ENCODE measurements at places on chromosomes 11 and 22.

DNA sequence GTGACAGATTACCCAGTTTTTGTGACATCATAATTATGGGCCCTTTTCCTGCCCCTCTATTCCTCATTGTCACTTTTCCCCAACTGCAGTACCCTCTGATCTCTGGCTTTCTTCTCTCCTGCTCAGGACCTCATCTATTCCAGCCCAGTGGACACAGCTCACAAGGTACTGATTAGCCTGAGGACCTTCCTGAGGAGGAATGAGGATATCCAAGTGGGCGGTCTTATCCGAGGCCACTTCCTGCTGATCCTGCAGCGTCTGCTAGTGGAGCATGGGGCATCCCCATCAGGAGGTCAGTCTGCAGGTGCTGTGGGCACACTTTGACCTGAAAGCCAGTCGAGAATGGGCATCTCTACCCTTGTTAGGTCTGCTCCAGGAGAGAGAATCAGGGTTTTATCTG lies 24.5 kb upstream of the CCDC134 start:
- no peak for DNase-seq

DNA sequence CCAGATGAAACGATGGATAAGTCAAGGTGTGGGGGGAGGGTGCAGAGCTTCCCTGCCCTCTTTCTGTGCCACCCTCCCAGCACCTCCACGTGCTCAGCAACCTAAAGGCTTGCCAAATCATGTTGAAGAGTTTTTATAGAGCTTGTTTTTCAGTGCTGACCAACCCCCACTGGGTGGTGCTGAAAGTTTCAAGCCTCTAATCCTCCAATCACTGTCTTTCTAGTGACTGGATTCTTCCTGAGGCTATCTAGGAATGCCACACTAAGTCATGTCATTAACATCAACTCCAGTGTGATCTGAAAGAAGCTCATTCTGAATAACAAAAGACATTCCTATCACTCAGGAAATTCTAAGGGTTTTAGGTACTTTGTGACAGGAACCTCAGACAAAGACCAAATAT lies 382.6 kb downstream of the DYNC2H1 start:
- DNase-seq, result no peak

DNA sequence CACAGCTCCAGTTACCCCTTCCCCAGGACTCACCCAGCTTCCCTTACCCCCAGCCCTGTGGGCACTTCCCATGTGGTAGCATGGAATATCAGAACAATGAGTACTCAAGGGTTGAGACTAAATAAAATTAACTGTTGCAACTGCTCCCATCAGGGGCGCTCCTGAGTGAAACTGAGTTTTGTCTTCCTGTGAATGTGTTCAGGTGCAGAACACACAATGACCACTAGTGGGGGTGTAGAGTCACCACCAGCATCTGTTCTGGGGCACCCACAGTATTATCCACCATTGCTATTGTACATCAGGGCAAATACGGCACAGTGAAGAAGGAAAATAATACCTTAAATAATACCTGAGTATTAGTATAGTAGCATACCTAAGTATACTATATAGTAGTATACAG lies 689.7 kb downstream of the TBC1D22A start:
- no peak for DNase-seq

DNA sequence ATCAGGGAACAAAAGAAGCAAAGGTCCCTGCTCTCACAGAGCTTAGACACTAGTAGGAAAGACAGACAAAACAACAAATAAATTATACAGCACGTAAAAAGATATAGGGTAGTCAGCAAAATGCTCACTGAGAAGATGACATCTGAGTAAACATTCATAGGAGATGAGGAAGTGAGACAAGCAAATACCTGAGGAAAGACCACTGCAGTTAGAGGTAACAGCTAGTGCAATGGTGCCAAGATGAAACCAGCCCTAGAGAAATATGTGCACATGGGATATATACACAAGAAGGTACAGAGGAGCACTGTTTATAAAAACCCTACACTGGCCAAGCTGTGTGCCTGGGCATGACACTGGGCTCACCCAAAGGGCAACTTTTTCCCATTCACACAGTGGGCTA lies 9.8 kb downstream of the CYP2R1 start:
- DNase-seq, result no peak

GRCh38 chr11:116980136-116980793 lies 118.0 kb downstream of the SIK3 start:
- DNase-seq, result no peak

DNA sequence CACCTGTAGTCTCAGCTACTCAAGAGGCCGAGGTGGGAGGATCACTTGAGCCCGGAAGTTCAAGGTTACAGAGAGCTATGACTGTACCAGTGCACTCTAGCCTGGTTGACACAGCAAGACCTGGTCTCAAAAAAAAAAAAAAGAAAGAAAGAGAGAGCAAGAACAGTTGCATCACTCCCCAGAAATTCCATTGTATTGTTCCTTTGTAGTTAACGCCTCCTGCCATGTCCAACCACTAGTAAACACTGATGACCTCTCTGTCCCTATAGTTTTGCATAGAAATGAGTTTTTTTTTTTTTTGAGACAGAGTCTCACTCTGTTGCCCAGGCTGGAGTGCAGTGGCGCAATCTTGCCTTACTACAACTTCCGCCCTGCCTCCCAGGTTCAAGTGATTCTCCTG lies 10.8 kb downstream of the PATL1 start:
- no peak for DNase-seq

DNA sequence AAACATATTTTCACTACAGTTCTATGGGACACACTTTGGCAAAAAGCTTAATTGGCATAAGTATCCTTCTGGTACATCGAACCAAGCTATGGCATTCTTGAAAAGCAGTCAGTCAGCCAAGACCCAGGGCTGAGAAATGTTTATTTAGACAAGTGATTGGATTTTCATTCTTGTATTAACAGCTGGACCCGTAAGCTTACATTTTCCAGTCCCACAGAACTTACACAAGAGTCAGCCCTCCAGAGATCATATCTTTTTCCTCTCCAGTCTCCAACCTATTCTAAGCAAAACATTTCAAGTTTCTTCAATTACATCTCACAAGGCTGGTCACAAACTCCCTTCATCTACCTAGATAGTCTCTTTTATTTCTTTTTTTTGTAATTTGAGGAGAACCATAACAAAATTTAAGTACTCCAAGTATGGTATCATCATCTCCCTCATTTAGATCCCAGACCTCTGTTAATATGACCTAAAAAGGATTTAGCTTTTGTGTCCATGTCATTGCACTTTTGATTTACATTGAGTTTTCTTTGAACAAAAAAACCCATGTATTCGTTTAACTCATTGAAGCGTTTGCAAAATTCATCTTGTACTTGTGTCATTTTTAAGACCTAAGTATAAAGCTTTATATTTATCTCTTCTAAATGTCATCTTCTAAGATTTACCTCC lies 67.9 kb upstream of the GRK3 start:
- no peak for DNase-seq

DNA sequence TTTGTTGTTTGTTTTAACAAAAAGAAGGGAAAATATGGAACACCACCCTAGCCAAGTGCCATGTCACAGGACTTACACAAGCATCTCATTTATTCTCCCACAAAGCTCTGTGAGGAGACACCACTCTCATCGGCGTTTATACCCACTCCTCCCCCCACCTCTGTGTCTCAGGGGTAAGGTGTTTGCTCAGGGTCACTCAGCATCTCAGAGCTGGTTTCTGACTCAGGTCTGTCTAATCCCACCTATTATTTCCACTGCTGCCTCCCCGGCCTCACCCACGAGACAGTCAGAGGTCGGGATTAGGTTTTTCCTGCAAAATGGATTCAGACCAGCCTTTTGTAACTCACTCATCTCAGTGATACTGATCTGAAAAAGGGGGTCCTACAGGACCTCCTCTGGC lies 786.0 kb downstream of the OPCML start:
- no peak for DNase-seq

DNA sequence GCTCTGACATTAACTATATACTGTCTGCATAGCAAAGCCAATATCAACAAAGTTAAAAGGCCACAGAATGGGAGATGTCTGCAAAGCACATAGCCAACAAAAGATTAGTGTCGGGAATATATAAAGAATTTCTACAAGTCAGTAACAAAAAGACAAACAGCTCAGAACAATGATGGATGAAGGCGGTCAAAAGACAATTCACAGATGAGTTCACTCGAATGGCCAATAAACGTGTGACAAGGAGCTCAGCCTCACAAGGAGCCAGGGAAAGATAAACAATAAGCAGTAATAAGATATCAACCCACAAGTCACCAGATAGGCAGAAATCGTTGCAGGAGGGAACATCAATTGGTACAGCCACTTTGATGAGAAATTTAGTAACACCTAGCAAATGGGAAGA lies 106.0 kb upstream of the ISX start:
- DNase-seq, result no peak

DNA sequence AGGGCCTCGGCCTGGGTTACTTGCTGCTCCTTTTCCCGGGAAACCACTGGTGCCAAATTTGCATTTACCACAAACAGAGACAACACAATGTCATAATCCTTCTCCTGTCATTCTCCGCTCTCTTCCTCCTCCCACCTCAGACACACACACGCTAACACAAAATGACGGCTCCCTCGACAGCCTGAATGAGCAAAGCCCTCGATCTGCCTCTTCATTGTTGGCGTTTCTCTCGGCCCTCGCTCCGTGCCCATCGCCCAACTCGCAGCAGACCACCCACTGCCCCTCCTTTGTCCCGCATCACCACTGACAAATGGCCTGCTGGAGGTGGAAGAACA lies 12.5 kb upstream of the TCF20 start:
- peak; percentile 19 for DNase-seq

DNA sequence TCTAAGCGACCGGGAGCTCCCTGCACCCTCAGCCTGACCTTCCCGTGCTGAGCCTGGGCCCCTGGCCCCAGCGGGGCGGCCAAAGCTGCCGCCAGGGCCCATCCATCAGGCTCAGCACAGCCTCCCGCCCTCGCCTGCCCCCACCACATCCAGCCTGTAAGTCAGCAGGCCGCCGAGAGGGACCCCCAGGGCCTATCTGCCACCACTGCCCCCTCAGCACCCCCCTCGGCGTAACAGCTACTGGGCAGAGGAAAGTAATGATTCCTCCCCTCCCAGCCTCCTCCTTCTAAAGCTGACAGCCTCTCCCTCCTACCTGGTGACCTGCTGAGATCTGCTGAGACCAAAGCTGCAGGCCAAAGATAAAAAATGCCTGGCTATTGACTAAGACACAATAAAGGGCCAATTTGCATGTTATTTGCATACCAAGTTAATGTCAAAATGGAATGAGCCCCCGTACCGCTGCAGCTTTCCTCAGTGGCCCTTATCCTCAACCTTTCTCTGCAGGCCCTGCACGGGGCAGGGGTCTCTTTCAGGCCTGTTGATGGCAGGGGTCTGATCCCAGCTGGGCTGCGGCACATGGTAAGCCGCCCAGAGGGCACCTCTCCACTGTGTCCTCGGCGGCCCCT lies 51.6 kb downstream of the RPUSD4 start:
- no peak for DNase-seq

- no peak for DNase-seq
Measured at GRCh38 chr22:33325232-33326004, 267.2 kb upstream of the SYN3 start.

- DNase-seq, result no peak
Measured at GRCh38 chr11:117057727-117058126, 40.5 kb downstream of the SIK3 start.

DNA sequence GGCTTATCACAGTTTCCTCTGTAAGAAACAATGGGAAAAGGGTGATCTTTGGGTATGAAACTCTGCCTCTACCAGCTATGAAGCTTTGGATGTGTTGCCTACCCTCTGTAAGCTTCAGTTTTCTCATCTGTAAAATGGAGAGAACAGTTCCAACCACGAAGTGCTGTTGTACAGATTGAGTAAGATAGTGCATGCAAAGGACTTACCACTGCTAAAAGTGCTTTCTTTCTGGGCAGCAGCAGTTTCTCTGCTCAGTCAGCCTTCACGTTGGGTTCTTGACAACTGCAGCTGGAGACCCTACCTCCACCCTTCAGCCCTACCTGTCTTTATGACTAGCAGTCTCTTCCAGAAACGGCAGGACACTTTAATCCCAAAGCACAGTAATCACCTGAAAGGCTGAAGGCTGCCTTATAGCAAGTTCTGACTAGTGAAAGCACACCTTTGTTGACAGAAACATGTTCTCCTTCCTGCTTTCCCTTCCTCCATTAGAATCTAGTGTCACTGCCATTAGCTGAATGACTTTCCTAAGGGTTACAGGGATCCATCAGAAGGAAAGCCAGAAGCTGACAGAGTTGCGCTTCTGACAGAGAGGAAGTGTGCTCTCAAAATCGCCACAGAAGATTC lies 91.4 kb downstream of the RPL27A start:
- peak; percentile 7 for DNase-seq

DNA sequence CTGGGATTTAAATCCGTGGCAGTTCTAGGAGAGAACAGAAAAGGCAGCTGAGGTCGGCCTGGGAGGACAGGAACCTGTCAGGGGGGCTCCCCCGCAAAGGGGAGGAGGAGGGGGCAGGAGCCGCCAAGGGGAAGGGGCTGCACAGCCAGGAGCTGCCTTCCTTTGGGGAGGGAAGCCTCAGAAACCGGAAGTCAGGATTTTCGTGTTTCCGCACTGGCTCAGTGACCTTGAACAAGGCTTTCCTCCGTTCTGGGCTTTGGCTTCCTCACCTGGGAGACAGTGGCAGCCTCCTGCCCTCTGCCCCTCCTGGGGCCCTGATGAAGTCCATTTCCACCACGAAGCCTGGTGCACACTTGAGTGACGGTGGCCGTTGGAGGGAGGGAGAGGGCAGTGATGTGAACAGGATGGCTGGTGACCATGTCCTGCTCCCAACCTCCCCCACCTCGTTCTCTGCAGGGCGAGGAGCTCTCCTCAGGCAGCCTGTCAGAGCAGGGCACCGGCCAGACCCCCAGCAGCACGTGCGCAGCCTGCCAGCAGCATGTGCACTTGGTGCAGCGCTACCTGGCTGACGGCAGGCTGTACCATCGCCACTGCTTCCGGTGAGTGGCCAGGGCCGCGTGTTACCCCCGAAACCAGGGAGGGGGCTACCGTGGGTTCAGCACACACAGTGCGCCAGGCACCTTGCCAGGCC lies 12.6 kb downstream of the MICALL1 start:
- no peak for DNase-seq

DNA sequence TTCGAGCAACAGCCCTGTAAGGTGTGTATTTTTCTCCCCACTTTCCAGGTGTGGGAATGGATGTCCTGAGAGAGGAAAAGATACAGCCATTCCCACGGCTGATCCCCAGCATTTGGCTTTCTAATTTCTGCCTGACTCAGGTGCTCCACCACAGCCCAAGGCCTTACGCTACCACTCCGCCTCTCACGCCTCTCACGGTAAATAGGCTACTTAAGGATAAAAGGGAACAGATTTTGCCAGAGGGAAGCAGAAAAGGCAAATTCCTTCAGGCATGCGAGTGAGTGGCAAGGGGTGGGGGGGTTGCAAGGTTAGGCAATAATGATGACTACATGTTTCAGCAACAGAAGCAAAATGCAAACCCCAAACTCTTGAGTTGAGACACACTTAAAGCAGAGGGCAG lies 9.2 kb downstream of the PVALB start:
- peak; percentile 25 for DNase-seq

- no peak for DNase-seq
Measured at GRCh38 chr11:24390016-24390415, 106.8 kb upstream of the LUZP2 start.

All from inflammatory macrophage treated with lipopolysaccharide for 1 hour (primary cell).